Right lung (tissue), 10 donors: ENCODE measurements at places on chromosomes 4 and X.
A peak's percentile ranks its signal among the peaks of the same experiment; 100 is the strongest.

GRCh38 chr4:7083597-7084563, 16.0 kb upstream of the GRPEL1 start:
- no peak for DNase-seq

- DNase-seq, result no peak
These were observed 53.9 kb upstream of the RPS6KA3 start for GRCh38 chrX:20320461-20321159.

GRCh38 chr4:27594922-27595321, 734.3 kb downstream of the STIM2 start:
- no peak for DNase-seq

DNA sequence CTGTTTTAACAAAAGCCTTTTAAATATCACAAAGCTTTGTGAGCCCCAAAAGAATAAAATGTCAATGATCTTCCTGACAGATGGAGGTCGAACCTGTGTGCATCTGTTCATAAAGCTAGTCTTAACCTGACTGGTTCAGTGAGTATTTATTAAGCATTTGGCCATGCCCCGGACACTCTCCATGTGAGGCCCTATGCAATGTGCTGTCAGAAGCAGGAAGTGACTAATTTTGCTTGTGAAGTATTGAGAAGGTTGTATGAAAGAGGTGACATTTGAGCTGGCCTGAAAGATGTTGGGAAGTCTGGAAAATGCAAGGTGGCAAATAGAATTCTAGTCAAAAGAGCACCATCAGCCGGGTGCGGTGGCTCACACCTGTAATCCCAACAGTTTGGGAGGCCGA, 171.4 kb downstream of the MSL3 start:
- DNase-seq, result no peak

DNA sequence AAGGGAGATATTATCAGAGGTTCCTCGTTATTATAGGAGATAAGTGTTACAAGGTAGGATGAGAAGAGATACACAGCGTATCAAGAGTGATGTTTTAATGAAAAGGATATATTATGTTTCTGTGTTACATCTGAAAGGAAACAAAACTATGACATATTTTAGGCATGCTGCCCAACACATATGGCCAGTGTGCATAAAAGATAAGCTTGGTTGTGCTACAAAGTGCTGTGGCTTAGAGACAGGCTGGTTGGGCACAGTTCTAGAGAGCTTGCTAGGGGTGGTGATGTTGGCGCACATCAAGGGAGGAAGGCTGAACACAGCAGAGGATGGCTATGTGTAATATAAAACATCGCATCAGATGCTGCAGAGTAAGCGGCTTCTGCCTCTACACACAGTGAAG, 42.4 kb downstream of the TRAM1L1 start:
- DNase-seq, result no peak

DNA sequence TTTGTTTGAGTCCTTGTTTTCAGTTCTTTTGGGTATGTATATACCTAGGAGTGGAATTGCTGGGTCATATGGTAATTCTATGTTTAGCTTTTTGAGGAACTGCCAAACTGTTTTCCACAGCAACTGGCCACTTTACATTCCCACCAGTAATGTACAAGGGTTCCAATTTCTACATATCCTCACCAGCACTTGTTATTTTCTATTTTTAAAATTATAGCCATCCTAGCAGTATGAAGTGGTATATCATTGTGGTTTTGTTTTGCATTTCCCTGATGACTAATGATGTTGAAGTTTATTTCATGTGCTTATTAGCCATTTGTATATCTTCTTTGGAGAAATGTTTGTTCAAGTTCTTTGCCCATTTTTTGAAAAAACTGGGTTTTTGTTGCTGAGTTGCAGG, 39.6 kb downstream of the TMEM164 start:
- no peak for DNase-seq

GRCh38 chrX:30965767-30966166, 76.7 kb upstream of the TAB3 start:
- DNase-seq, result no peak

DNA sequence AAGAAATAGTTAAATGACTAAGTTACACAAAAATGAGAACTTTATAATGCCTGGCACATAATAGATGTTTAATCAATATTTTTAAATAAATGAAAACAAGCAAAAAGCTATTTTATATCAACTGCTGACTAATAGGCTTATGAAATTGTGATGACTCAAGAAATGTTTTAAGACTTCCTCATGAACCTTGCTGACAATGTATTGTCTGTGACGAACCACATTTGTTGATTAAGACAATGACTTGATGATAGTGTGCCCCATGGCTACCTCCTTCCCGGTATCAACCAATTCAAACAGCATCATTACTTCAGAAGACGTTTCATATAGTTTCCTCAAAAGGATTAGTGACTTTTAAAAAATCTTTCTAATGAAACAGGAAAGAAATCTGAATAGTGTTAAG, 7.9 kb downstream of the CXCL6 start:
- DNase-seq, result no peak

DNA sequence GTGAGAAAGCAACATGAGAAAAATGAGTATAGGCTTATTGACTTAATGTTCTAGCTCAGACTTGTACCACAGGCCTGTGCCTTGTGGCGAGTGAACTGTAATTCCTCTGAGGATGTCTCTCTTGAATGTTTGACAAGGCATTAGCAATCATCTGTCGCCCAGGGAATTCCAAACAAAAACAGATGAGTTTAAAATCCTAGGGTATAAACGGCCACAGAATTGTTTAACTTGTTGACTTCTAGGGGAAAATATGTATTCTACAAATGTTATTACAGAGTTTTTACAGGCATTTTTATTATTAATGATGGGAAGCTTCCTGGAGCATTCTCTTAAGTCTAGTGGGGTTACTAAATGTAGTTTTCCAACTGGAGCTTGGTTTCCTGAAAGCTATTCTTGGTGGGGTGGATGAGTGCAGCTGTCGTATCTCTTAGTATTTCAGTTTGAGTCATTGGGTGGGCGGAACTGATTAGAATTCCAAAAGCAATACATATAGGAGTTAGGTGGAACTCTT, 40.6 kb downstream of the ARHGAP10 start:
- DNase-seq, result no peak

GRCh38 chr4:48804584-48805301, 24.7 kb upstream of the FRYL start:
- no peak for DNase-seq

DNA sequence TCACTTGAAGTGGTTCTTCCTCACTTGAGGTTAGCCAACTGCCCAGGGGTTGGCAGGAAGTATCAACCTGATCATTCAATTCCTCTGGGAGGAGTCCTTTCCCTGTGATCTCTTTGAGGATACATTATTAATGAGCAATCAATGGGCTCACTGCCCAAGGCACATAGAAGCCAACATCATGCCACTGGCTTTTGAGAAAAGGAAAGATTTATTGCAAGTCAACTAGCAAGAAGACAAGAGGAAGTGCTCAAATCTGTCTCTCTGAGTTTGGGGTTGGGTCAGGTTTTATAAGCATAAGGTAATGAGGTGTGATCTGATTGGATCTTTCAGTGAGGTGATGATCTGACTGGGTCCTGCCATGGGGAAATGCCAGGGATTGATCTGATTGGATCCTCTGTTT, 39.6 kb downstream of the FGFBP1 start:
- DNase-seq, result no peak

DNA sequence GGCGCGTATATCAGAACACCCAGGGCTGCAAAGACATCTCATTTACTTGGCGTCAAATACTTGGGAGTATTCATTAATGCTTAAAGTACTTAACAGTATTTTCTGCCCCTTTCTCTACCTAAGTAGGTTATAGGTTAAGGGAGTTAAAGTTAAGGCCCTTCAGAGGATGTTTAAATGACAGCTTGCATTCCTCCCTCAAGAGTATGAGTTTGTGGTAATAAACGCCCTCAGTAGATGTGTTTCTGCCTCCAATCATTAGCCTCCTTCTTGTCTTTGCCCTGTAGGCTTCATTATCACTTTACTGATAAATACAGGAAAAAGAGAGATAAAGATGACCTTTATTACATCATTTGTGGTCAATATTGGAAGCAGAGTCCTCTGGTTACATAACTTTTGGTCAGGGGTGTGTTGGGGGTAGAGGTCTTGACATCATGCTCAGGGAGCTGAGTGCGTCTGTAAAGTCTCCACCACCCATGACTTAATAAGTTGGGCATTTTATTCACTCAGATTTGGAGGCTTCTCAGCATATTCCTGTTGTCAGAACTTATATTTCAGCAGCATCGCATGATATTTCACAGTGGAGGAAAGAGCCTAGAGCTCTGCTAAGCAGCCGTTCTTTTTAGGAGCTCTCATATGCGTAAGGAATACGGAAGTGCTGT, 145.9 kb downstream of the CPE start:
- no peak for DNase-seq

GRCh38 chr4:169070071-169070894, 60.2 kb upstream of the CBR4 start:
- no peak for DNase-seq

- peak; percentile 8 for DNase-seq
These were observed 23.5 kb upstream of the SYNPO2 start for GRCh38 chr4:118865091-118865708.

DNA sequence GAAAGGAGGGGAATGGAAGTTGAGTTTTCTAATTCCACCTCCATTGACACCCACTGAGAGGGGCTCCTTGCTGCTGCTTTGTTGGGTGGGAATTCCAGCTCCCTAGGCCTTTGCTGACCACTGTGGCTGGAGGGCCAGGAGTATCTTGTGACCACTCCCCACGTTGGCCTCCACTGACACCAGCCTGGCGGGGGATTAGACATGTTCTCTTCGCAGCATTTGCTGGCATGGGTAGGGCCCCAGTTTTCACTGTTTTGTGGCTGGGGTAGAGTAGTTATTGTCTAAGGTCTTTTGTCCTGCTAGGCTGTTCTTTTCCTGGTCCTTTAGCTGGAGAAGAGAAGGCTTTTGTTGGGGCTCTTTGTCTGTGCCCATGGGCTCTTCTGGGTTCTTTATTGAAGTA, 116.7 kb downstream of the CDKL5 start:
- no peak for DNase-seq

DNA sequence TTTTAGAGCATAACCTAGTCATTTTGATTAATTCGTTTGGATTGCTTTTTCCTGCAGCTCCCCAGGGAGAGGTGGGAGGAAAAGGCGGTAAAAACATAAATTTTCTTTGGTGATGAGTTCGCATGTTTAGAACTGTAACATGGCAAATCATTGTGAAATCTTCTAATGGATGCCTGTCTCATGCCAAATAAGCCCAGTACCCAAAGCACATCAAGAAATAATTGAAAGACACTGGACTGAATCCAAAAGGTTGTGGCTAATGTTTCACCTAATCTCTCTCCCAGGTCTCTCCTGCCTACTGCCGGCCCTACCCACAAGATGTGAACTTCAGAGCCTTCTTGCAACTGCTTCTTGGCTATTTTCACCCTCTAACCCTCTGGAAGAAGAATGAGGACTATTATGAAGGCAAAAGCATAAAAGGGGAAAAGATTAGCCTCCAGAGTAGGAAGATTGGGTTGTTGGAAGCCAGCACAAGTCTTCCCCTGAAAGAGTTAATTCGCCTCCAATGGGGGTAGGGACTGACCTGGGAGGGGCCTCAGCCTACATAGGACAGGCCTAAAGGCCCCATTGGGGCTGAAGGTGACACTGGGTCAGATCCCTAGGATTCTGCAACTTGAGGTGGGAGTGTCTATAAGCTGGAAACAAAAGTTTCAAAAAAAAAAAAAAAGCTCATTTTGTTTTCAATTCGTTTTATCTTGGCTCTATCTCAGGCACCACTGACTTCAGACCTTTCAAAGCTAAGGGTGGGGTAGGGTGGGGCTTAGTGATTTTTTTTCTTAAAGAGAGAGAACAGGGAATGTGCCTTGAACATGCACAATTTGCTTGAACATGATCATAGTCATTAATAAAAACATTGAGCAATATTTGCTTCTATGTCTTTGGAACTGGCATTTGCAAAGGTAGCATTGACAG, 278.6 kb upstream of the KLF3 start:
- DNase-seq, result no peak

DNA sequence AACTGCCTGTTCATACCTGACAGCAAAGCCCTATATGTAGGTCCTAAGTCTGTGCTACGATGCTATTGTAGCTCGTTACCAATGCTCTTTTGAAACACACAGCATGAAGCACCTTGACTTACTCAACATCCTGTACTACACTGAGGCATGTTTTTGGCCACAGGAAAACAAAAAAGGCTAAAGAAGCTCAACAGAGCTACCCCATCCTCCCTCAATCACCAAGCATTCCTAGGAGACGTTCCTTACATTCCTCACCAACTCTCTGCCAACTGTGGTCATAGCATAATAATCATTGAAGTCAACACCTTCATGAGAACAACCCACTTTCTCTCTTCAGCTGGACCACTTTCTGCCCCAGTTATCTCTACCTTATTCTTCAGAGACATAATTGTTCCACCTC, 73.7 kb upstream of the SLC25A43 start:
- DNase-seq, result no peak

- DNase-seq, result no peak
These were observed 34.5 kb downstream of the CHRNA9 start for GRCh38 chr4:40369437-40370274.

GRCh38 chrX:65572971-65573370, 38.4 kb upstream of the LAS1L start:
- DNase-seq, result no peak

GRCh38 chrX:85052636-85053343, 49.1 kb downstream of the APOOL start:
- DNase-seq, result no peak

DNA sequence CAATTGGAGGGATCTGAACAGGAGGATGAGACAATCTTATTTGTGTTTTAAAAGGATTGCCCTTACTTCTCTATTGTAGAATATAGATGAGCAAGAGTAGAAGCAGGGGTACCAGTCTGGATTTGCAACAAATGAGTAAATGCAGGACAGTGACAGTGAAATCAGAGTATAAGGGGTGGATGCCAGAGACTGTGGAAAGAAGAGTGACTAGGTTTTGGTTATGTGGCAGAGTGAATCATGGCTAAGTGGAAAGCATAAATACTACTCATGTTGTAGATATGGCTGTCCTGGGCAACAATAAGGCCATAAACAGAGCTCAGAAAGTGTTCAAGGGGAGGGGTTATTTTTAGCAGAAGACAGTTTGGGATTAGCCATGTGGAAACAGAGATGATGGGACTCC, 6.0 kb upstream of the VSIG4 start:
- DNase-seq, result no peak

GRCh38 chrX:107970073-107970472, 12.1 kb downstream of the TEX13B start:
- no peak for DNase-seq

- DNase-seq, result no peak
These were observed 3.9 kb downstream of the SPON2 start for GRCh38 chr4:1168191-1169101.

- DNase-seq, result no peak
These were observed 371.8 kb upstream of the GALNTL6 start for GRCh38 chr4:171441300-171441941.

GRCh38 chr4:53101191-53101581, 239.1 kb downstream of the RASL11B start:
- no peak for DNase-seq

DNA sequence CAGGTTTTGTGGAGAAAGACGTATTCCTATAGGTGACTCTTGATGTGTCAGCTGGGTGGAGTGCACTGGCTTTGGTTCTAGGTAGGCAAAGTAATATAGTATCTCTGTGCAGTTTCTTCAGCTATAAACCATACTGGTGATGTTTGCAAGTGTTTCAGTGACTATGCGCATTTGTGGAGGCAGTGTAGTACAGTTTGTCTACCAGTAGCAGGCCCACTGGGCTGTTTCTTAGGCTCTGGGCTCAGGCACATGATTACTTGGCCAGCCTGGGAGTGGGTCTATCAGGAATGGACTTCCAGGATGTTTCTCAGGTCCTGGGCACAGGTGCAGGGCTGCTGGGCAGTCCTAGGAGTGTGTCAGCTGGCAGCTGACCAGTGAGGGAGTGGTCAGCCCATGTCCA, 51.9 kb upstream of the INTU start:
- DNase-seq, result no peak
